ENCODE measurements at places on chromosomes 13 and 19.

GRCh38 chr13:110560601-110561343 lies 750 bp downstream of the RAB20 start:
- peak; percentile 40 for DNase-seq

DNA sequence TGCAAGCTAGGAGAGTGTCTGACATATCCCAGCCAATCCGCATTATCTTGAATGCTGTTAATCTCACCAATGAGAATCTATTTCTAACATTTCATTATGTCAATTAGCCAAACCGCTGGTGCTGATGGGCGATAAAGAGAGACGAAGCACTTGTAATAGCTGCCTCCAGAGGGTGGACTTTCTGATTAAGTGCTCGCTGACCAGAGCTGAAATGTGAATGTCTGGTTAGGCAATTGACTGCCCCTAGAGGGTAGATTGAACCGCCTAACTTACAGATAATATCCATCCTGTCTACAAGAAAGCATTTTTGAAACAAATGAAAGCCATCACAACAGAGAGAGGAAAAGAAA lies 552 bp upstream of the GRWD1 start:
- peak; percentile 96 for DNase-seq

- no peak for DNase-seq
Observed at GRCh38 chr13:79435561-79435990, 29.5 kb upstream of the RBM26 start.

- DNase-seq, result no peak
Observed at GRCh38 chr19:17027535-17027975, 945 bp upstream of the CPAMD8 start.

GRCh38 chr13:26946684-26947343 lies 186.2 kb upstream of the GPR12 start:
- peak; percentile 50 for DNase-seq

- DNase-seq, result no peak
Observed at GRCh38 chr19:18993115-18993514, 40.2 kb downstream of the SUGP2 start.

DNA sequence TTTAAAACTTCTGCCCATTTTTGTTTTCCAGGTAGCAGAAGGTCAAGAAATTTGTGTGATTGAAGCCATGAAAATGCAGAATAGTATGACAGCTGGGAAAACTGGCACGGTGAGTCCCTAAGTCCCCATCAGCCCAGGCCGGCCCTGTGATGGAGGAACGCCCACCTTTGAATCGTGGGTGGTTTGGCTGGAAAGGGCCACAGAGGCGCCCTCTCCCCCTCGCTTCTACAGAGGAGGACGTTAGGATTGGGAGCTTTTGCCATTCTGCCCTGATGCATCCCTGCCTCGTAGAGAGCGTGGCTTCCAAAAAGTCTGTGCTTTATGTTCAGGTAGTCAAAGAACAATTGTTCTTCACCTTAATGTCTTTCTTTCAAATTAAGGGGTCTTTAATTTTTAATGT lies 60.9 kb downstream of the GGACT start:
- DNase-seq, result no peak

DNA sequence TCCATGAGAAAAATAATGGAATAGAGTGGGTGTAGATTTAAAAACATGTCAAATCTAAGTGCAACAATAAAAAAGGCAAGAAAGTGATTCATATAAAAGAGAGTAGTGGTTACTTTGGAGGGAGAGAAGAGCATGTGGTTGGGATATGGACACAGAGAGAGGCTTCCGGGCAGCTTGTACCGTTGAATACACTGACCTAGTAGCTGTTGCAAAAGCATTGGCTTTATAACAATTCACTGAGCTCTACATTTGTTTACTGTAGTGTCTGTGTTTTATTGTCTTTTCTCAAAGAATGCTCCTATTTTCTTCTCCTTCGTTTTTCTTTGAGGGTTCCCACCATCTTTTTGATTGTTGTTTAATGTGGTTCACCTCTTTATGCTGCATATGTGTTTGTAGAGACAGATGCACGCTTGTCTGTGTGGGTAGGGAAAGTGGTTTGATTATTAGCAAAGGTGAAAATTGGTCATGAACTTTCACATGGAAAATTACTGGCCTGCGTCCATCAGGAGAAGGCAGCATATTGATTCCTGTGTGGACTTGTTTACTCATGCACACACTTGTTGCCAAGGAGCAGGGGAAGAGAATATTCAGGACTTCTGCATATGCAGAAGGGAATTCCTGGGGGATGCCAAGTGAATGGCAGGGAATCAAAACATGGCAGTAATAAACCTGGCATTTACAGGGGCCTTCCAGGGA lies 29.9 kb upstream of the IRS2 start:
- DNase-seq, result no peak

- no peak for DNase-seq
Observed at GRCh38 chr19:35363711-35364425, 5.6 kb downstream of the FFAR3 start.

- DNase-seq, result no peak
Observed at GRCh38 chr19:13132471-13133180, 14.6 kb downstream of the NACC1 start.

GRCh38 chr19:31438401-31439269 lies 89.4 kb upstream of the TSHZ3 start:
- no peak for DNase-seq

DNA sequence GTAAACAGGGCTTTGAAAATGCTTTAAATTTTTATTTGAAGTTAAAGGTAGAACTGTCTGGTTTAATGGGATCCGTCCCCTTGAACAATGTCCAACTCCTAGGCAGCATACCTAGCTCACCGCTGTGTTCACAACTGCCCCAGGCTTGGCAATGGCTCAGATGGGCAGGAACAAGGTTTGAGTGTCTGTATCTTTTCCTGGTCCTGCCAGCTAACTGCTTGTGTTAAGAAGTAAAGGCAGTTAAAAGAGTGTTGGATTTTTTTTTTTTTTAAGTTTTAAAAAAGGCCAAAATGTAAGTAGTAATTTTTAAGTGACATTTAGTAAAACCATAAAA lies 66.7 kb upstream of the FNDC3A start:
- no peak for DNase-seq

DNA sequence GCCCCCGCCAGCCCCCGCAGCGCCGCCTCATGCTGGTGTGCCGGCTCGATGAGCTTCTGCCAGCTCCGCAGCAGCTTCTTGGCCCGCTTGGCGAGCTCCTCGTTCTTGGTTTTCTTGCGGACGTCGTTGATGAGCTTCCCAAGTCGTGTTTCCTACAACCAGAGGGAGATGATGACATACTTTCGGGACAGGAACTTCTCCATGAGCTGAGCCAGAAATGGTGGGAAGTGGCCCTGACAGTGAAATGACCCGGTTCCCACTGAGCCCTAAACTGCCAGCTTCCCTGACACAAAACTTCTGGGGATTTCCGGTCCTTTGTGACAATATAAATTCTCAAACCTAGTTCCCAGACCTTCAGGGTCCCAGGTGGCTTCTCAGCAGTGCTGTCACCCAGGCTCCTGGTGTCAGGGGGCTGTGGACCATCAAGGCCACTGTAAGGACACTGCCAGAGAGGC lies 5.3 kb upstream of the SLC35E1 start:
- no peak for DNase-seq

GRCh38 chr13:24746618-24747247 lies 17.2 kb upstream of the RNF17 start:
- DNase-seq, result peak; percentile 12

DNA sequence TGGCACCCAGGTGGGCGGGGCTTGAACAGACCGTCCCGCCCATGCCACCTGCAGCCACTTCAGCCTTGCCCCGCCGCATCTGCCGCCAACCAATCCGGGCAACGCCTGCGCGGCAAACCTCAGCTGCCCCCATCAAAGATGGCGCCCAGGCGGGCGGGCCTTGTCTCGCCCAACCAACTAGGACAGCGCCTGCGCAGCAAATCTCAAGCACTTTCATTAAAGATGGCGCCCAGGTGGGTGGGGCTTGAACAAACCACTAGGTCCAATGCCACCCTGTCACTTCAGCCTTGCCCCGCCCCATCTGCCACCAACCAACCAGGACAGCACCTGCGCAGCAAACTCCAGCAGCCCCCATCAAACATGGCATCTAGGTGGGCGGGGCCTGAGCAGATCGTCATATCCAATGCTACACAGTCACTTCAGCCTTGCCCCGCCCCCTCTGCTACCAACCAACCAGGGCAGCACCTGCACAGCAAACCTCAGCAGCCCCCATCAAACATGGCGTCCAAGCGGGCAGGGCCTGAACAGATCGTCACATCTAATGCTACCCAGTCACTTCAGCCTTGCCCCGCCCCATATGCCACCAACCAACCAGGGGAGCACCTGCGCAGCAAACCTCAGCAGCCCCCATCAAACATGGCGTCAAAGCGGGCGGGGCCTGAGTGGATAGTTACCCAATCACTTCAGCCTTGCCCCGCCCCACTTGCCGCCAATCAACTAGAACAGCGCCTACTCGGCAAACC lies 1.4 kb downstream of the PEG3 start:
- DNase-seq, result peak; percentile 45

GRCh38 chr13:20544201-20544923 lies 18.7 kb upstream of the CRYL1 start:
- DNase-seq, result no peak

DNA sequence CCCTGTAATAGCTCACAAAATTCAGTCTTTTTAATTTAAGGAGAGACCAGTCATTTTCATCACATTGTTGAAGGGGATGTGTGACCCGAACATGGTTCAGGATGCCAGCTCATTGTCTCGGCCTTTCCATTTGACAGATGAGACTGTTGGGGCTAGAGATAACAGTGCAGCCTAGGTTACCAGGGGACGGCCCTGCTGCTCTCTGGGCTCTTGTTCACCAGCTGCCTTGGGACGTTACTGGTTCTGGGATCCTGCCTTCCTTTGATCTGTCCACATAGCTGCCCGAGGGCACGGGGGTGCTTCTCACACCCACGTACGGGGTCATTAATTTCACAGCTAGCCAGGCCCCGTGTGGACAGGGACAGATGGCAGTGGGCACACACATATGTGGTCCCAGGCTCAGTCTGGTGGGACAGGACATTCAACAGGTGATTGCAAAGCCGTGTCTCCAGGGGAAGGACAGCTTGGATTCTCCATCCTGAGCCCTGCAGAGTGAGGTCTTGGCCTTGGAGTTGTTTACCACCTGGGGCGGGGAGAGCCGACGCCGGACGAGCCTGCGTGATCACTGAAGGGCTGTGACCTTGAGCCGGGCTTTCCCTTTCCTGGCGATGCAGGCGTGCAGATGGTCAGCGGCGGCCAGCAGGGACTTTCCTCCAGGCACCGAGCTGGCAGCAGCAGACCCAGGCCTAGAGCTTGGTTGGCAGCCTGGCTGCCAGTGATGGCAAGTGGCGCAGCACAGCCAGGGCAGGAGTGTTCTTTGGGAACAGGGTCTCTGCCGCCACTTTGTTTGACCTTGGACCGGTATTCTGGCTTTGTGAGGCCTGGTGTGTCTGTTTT lies 26.7 kb upstream of the NPAS1 start:
- peak; percentile 86 for DNase-seq

DNA sequence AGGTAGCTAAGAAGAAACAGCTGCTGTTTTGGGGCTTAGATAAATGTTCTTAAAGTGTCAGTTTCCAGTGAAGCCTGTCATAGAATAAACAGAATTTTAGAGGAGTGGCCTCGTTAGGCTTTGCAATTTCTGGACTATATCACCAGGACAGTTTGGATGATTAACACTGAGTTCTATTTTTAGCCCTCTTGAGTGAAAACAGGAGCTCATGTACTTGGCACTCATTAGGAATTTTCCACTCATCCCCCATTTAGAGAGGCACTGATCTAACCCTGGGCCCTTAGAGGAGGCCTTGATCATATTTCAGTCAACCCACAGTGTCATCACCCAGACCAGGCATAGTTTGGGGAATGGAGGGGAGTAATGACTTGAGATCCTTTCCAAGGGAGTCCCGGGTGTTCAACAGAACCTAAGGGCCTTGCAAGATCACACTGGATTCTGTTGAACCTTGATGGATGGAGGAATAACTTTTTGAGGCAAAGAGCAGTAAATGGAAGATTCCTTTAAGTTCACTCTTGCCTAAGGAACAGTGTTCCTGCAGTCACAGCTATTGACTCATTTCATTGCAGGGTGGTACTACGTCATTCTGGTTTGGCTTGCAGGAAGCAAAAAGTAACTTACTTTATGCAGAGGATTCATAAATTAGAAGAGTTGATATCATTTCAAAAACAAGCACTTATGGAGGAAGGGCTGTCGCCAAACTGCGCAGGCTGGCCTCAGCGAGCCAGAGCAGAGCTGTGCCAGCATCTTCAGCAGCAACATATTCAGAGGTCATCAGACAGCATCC lies 160.2 kb downstream of the SLC7A1 start:
- no peak for DNase-seq

- peak; percentile 73 for DNase-seq
Observed at GRCh38 chr13:44523146-44524015, 52.7 kb downstream of the TSC22D1 start.

GRCh38 chr13:107275312-107275711 lies 707.4 kb upstream of the ARGLU1 start:
- no peak for DNase-seq

- DNase-seq, result no peak
Observed at GRCh38 chr13:50706505-50706904, 137.0 kb downstream of the DLEU7 start.

GRCh38 chr13:31674051-31674450 lies 65.3 kb upstream of the RXFP2 start:
- no peak for DNase-seq

DNA sequence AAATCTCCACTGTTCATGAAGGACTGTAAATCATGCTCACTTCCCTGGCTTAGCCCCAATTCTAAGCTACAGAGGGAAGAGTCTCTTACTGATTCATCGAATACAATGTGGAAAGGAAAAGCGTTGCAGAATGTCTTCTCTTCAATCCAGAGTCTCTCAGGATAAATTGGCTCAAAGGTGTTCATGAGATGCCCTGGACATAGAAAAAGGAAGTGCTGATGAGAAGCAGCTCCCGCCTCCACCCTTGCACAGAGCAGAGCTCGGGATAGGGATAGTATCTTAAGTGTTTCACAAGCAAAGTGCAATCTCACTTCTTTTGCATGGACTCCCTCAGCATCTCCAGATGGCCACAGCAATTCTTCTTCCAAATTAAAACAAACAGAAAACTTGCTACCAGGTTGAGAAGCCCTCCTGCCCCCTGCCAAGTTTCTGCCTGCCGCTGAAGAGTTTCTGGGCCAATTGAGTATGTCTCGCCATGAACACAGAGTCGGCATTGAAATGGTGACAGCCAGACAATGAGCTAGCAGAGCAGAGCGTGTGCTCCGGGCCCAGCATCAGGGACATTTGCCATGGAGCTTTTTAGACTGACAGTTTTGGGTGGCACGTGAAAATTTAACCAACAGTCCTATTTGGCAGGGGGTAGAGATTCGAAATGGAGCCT lies 85.7 kb downstream of the C13orf42 start:
- DNase-seq, result no peak
